Stimulated activated CD4-positive, alpha-beta T cell treated with anti-CD3 and anti-CD28 coated beads, TNF-alpha, amount 100 ng/mL, for 1 hour (primary cell): ENCODE measurements at places on chromosomes 2 and 18.

DNA sequence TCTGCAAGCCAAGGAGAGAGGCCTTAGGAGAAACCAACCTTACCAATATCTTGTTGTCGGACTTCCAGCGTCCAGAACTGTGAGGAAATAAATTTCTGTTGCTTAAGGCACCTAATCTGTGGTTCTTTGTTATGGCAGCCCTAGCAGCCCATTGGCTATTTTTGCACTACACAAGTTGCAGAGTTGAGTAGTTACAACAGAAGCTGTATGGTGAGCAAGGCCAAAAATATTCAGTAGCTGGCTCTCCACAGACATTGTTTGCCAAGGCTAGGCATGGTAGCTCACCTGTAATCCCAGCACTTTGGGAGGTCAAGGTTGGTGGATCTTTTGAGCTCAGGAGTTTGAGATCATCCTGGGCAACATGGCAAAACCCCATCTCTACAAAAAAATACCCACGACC, 27.1 kb upstream of the SCYGR1 start:
- DNase-seq: no peak

DNA sequence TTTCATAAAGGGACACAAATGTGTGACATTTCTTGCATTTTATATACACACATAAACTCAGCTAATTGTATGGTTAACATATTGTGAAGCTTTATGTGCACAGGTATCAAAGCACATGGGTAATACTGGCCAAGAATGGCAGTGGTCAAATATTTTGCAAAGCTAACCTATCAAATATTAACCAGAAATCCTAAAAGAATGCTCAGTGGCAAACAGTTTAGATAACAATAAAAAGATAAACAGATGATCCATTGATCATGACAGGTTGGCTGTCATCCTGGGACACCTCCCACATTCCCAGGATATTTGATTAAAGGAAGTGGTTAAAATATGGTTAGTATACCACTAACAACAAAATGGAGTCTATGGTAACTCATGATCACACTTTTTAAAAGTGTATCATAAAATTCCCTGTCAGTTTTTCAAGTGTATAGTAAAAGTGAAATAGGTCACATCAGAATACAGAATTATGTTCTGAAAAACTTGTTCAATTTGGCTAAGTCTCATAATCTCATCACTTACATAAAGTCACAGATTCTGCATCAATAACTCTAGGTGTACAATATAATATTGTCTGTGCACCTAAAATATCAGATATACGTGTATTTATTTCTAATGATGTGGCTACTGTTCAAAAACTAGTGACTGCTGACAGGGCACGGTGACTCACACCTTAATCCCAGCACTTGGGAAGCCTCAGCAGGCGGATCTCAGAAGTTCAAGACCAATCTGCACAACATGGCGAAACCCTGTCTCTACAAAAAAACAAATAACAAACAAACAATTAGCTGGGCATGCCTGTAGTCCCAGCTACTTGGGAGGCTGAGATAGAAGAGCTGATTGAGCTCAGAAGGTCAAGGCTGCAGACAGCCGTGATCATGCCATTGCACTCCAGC, 48.9 kb downstream of the CDH2 start:
- DNase-seq: no peak

DNA sequence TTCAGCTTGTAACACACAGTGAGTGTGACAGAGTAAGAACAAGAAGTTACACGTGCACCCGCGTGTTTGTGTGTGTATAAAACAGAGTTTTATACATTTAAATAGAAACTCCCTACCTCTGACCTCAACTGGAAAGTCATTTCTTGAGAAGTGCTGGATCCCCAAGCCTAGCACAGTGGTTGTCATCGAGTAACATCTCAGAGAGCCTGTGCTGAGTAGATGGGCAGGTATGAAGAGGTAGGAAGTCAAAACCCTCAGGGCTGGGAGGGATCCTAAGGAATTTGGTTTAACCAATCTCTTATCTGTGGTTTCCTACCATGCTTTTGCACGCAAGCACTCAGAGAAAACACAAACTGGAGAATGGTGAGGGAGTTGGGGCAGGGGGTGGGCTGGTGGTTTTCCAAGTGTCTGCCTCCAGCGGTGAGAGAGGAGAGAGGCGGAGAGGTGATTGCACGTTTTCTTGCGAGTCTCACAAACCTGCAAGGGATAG, 9.2 kb downstream of the ACOXL start:
- no peak for DNase-seq

- no peak for DNase-seq
Measured at GRCh38 chr2:204538182-204539018, 6.9 kb upstream of the PARD3B start.

- DNase-seq: no peak
Measured at GRCh38 chr2:9341337-9341887, 81.9 kb downstream of the ITGB1BP1 start.

DNA sequence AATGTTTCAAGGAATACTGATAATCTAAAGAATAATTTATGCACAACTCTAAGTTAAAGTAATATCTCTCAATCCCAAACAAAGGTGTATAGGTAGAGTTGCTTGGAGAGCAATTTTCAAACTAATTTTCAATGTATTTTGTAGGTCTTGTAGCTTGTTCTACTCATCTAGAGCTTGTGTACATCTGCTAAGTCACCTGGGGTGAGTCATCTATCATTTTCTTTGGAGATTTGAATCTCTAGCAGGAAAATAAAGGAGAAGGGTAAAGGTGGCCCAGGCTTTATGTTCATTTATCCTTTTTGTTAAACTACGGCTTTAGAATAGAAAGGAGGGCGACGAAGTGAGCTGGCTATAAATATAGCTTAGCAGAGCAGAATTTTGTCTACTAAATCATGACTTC, 76.8 kb upstream of the THUMPD2 start:
- no peak for DNase-seq

DNA sequence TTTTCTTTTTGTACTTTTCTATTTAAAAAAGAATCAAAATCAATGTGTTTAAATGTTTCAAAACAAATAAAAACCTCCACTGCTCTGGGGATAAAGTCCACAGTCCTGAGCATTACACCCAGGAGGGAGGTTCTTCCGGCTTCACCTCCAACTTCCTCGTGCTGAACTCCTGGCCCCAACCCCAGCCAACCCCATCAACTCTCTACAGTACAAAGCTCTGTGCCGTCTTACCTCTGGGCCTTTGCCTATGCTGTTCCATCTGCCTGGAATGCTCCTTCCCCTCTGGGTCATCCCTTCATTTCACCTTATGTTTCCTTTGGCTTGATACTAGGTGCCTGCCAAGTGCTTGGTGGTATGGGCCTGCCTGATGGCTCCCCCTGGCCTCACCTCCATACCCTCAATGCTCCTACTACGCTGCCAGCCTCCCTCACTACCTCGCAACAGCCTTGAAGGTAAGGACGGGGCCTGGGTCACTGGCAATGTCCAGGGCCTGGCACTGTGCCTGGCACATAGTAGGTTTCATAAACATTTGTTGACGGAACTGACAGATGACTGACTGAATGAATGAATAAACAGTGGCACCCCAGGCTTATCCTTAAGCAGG, 28.8 kb downstream of the SDC1 start:
- DNase-seq: no peak

DNA sequence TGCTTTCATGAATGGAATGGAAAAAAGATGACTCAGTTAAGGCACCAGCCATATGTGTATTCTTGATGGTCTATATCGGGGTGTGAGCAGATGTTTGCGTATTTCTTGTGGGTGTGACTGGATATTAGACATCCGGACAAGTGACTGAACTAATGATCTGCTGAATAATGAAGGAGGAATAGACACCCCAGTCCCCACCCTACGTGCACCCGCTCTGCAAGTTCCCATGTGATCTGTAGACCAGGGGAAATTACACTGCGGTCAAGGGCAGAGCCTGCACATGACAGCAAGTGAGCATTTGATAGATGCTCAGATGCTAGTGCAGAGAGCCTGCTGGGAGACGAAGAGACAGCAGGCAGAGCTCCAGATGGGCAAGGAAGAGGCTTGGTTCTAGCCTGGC, 12.4 kb upstream of the PRLH start:
- DNase-seq: no peak

DNA sequence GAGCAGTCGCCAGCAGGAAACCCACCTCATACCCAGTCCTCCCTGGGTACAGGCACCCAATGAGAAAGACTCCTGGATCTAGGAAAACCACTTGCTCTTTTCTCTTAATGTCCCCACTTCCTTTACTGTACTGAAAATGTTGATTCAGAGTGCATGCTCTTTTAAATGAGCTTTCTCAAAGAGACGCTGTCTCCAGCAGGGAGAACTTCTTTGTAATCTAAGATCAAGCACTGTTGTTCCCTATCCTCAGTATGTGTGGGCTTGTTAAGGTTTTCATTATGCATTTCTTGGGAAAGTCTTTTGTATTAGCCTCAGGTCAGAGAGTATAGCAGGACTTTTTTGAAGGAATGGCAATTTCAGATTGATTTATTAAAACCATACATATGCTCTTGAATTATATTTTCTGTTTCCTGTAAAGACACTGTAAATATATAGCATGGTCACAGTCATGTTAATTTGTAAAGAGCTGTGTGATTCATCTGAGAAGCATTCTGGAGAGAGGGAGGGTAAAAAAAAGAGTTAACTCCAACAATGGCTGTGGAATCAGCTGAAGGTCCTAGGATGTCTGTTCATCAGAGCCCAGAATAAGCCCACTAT, 178.1 kb downstream of the MGAT5 start:
- DNase-seq: no peak

- DNase-seq: no peak
Measured at GRCh38 chr2:163266772-163267171, 428.2 kb upstream of the KCNH7 start.

DNA sequence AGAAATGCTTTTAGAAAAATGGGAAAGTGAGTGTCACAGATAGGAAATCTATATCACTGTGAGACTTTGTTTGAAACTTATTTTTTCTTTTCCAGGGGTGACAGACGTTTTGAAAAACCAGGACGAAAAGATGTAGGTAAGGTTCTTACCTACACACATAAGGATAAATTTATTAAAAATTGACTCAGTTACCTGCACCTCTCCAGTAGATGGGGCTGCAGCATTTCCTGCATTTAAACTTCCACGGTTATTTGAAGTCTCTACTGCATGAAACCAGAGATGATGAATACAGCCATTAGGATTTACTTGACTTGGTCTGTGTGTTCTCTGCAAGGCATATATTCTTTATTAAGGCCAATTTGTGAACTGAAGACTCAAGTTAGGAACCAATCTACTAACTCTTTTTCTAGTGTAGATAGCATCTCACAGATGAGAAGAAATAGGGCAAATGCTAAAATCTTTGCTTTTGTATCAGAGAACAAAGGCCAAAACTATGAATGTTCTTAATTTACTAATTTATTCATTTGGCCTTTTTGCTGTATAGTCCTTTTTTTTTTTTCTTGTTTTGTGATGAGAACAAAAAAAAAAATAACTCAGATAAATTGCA, 15.0 kb downstream of the KCNJ13 start:
- no peak for DNase-seq

GRCh38 chr2:166385313-166385712, 9.6 kb upstream of the SCN9A start:
- DNase-seq: no peak

DNA sequence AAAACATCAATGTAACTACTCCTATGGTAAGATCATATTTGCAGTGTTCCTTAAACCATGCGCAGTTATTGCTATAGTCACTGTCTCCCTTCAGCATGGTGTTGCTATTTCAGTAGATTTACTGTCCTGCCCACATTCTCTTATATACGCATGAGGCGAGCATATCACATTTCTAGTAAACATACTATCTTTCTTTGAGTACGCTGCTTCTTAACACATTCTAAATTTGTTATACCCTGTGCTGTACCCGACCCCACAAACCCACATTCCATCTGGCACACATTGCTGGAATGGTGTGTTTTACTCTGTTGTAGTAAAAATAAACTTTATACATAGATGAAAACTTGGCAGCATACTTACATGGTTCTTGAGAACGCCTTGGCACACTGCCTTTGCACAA, 163.3 kb downstream of the QPCT start:
- DNase-seq: no peak

DNA sequence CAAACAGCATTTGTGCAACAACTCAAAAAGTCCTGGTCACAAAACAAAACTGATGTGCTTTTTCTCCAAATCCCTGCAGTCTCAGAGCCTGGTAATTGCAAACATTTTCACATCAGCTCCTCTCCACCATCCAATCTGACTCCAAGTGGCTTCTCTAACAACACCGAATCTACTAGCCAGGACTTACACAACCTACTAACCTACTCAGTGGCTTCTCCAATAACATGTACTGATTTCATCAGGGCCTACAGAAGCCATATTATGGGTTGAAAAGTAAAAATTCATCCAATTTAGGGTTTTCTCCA, 104.3 kb downstream of the COLEC12 start:
- no peak for DNase-seq

GRCh38 chr2:82998781-82999180, 1460.3 kb downstream of the SUCLG1 start:
- no peak for DNase-seq

DNA sequence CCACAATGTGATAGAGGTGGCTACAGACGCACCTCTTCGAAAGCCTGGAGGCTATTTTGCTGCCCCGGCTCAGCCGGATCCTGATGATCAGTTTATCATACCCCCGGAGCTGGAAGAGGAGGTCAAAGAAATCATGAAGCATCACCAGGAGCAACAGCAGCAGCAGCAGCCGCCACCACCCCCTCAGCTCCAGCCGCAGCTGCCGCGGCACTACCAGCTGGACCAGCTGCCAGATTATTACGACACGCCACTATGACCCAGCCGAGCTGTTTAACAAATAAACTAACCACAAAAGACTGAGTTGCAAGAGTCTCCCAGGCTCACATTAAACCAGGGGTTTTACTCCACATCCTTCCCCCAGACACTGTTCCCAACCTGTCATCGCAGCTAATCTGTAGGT, 263.8 kb downstream of the PHLPP1 start:
- DNase-seq: no peak

DNA sequence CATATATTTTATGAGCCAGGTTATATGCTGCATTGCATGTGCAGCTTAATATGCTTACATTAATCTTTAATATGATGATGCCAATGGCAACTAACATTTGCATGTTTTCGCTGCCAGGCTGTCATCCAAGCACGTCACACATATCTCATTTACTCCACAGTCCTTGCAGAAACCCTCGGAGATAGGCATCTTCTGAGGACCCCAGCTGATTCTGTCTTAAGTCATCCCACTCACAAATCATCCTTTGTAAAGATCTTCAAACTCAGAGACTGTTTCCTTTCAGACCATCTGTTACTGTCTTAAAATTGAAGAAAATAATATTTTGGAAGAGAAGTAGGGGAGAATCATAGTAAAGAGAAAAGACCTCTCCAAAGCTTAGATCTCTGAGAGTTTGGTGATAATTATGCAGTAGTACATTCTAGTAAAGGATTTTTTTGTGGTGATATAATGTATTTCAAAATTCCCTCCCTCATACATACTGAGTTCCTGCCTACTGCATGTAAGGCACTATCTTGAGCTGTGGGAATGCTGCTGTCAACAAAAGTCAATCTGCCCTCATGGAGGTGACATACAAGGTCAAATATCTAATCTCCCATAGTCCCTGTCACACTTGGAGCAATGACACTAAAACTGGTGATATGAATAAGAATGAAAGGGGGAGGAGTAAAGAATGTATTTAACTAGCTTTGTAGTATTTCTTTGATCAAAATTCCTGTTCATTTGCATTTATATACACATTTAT, 11.0 kb downstream of the ITGA4 start:
- DNase-seq: no peak
